G401 (cell line): ENCODE measurements at places on chromosomes 4 and X.

DNA sequence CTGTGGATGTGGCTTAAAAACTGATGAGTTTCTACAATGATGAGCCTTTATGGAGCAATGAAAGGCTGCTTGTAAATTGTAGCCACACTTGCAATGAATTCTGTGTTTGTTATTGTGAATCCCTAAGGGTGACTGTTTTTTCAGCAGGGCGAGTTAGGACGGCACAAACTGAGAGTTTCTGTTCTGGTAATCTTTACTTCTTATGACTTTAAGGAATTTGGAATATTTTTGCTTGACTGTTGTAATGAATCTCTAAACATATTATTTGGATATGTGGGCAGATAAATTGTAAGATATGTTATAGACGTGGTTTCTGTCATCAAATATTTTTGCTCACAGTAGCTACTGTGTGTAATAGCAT, 22.2 kb downstream of the RBPJ start:
- DNase-seq: no peak

- peak; percentile 56 for DNase-seq
Measured at GRCh38 chrX:40107291-40108161, 9.8 kb upstream of the BCOR start.

- DNase-seq: no peak
Measured at GRCh38 chr4:176102414-176103063, 36.9 kb downstream of the WDR17 start.

DNA sequence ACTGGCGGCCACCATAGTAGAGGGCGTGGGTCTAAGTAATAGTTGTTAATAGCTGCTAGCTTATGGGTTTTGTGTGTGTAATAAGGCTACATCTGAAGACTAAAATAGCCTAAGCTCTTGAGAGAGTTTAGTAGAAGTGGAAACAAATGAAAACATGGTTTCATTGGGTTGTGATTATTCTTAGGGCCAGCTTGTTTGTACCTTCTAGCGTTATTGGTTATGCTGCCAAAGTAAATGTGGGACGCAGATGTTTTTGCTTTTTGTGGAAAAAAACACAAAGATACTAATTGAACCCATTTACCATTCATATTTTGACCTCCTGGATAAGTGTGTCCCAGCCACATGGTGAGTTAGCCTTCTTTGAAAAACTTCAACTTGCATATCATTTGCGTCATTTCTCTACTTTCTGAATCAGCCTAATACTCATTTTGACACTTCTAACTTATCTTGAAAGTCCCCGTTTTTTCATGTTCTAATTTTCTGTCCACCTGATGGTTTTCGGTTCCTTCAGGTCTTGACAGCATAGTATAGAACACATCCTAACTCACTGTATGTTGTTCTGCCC, 305.3 kb downstream of the FRMPD4 start:
- DNase-seq: no peak

GRCh38 chrX:111098874-111099273, 2.9 kb downstream of the PAK3 start:
- no peak for DNase-seq

DNA sequence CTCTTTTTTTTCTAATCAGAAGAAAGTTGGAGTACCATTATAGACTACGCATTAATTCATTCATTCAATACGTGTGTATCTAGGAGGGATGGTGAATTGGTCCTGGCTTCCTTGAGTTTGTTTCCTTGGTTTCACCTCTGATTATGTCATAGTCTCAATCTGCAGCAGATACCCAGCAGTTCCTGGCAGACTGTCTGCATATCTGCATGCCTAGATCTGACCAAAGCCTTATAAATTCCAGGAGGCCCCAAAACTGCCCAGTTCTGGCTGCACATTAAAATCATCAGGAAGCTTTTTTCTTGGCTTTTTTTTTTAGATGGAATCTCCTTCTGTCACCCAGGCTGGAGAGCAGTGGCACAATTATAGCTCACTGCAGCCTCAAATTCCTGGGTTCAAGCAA, 27.2 kb upstream of the SLC34A2 start:
- DNase-seq: peak; percentile 16

GRCh38 chr4:68606240-68606639, 30.1 kb upstream of the UGT2B17 start:
- no peak for DNase-seq

DNA sequence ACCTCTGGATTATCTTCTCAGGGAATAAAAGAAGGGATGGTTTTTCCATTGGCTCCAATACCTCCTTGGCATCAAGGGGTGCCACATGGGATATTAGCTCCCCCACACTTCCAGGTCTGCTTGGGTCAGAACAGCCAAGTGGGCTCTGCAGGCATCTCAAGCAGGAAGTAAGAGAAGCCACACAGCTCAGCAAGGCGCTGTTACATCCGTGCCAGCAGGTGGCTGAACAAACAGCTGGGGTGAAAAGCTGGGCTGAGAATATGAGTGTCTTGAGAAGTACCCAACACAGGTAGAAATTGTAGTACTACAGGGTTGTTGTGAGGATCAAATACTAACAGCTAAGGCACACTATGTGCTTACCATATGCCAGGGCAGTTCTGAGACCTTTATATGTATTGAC, 76.7 kb upstream of the TMEM150C start:
- DNase-seq: no peak

DNA sequence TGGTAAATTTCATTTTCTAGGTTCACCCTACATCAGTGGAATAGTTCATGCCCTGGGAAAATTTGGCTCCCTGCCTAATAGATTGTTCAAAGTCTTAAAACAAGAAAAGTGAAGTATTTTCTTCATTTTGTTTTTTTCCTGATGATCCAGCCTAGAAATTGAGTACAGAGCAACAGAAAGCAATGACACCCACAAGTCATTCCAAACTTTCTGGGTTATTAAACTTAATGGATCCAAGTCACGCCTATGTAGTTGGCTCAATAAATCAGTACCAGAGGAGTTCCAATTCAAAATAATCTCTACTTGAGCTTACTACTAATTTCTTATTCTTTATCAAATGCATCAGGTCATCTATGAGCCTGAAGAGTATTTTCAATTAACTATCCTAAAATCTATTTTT, 937.6 kb upstream of the SLIT2 start:
- DNase-seq: no peak

- DNase-seq: no peak
Measured at GRCh38 chr4:2905544-2905943, 57.7 kb downstream of the NOP14 start.

DNA sequence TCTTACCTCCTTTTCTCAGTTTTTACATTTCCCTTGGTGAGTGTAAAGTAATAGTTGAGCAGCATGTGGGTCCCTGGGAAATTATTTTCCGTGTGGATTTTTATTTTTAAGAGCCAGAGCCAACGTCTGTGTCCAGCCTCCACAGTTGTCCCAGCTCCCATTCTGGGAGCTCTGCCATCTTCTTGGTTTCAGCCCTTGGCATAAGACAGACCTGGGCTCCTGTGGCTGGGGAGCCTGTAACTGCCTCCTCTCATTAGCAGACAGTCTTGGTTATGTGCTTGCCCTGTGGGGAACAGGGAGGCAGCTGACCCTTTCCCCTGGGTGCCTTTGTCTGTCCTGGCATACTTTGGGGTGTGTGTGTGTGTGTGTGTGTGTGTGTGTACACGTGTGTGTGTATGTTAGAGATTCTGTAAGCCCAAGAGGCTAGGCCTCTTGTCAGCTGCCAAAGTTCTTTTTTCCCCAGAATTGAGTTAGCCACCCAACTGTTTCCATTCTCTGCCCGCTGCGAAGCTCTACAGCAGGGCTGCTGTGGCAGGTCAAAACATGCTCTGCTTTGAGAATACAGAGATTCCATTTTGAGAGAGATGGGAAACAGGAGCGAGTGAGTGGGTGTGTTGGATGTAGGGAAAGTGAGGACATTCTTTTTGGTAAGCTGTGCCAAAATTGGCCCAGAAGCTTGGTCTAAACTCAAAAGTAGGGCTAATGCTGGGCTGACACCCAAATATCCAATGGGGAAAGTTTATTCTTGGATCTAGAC, 140.7 kb downstream of the TMEM164 start:
- peak; percentile 74 for DNase-seq

- DNase-seq: peak; percentile 69
Measured at GRCh38 chrX:154026136-154027021, 6.7 kb upstream of the IRAK1 start.

GRCh38 chr4:185332575-185333464, 62.9 kb downstream of the LRP2BP start:
- DNase-seq: no peak

DNA sequence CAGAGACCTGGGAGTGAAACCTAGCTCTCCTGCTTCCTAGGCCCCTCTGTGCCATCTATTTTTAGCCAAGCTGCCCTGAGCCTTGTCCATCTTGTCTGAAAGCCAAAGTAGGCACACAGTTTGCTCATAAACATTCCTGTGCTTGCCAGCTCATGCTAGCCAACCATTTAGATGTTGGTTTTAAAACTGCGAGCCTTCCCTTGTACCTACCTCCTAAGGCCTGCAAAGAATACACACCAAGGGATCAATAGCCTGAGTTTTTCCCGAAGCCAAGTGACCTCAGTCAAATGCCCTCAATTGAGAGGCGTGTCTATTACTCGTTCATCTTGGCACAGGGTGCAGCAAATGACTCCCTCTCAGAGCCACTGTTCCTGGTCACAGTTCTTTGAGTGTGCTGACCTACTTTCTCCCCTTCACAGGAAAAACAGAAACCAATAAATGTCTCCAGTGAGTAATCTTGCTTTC, 48.5 kb downstream of the ZCCHC12 start:
- DNase-seq: peak; percentile 87

DNA sequence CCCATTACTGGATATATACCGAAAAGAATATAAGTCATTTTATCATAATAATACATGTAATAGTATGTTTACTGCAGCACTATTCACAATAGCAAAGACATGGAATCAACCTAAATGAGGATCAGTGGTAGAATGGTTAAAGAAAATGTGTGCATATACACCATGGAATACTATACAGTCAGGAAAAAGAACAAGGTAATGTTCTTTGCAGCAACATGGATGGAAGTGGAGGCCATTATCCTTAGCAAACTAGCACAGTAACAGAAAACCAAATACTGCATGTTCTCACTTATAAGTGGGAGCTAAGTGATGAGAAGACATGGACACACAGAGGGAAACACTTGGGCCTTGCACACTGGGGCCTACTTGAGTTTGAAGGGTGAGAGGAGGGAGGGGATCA, 207.4 kb upstream of the APOOL start:
- no peak for DNase-seq

- DNase-seq: no peak
Measured at GRCh38 chrX:130027569-130027968, 45.1 kb downstream of the BCORL1 start.
